ENCODE measurements at places on chromosomes 12 and 14.

GRCh38 chr12:1474574-1475153, 119.7 kb downstream of the FBXL14 start:
- DNase-seq, result no peak

GRCh38 chr12:119505001-119505400, 88.6 kb upstream of the TMEM233 start:
- DNase-seq, result no peak

DNA sequence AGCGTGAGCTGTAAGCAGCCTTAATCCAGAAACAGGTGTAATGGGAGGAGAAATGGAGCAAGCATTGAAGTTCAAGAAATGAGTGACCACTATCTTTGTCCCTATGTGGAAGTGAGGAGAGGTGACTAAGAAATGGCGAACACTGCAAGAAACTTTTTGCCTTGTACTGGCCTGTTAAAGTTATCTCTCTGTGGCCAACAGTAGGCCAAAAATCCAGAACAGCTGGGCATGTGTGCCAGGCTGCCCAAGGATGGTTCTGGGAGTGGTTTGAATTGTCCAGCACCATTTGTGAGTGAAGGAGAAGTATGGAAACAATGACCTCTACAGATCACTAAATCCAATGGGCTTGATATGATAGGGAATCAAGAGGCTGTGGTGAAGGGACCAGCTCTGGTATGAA, 83.3 kb upstream of the FRMD6 start:
- no peak for DNase-seq

- no peak for DNase-seq
These were observed 20.8 kb downstream of the TPCN1 start for GRCh38 chr12:113242026-113242418.

DNA sequence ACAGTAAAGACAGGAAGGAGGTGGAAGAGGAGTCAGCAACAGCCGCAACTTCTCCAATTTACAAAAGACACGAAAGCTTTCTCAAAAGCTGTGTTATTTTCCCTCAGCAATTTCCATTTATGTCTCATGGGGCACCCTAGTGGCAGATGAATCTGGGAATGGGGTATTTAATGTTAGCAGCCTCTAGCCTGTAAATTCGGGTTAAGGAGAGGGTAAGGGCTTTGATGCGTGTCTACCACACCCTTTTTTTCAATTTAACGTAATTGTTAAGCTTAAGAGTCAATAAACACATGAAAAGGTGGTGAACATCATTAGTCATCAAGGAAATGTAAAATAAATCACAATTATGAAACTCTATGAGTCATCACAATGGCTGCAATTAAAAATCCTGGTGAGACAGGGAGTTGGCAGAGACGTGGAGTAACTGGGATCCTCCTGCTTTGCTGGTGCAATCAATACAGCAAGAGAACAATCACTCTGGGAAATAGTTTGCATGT, 986.4 kb downstream of the AACS start:
- DNase-seq, result no peak

DNA sequence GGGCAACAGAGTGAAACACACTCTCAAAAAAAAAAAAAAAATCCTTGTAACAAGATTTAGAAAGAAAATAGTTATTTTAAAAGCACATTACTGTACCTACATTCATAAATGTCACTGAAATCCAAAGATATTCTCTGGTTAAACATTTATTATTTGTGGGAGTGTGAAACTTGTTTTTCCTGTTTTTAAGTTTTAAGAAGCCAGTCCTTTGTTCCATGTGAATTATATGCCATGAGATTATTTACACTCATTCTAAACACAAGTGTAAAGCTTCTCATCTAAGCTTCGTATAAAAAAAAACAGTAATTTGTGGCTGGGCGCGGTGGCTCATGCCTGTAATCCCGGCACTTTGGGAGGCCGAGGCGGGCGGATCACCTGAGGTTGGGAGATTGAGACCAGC, 15.0 kb downstream of the VCPKMT start:
- DNase-seq, result no peak

GRCh38 chr14:71261206-71261605, 353.9 kb downstream of the PCNX1 start:
- no peak for DNase-seq

DNA sequence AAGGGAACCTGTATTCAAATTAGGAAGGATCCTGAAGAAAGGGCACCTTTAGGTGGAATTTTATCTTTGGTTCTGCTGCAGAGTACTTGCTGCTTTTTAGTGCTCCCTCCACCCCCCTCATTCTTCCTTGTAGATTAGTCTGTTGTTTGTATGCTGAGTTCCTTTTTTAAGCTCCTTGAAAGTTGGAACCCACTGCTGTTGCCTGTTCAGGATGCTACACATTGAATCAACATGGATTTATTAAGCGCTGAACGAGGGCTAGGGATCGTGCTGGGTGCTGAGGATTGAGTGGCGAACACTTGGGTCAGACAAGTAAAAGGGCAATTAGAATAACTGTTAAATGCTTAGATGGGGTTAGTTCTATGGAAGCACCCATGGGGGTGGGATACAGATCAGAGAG, 884 bp upstream of the AMN1 start:
- no peak for DNase-seq

DNA sequence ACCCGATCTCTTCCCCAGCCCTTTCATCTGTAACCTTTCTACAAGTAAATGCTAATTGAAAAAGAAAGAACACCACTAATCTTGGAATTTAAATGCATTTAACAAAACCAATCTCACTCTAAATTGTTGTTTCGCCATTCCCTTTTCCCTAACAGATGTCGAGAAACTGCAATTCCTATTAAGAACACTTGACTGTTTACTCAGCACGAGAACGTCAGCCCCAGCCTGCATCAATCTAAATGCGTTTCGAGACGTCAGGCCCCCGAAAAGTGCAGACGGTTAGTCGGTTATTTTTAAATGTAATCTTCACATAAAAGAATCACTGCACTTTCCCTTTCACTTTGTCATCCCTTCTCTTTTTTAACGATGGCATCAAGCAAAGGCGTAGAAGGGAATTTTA, 837.6 kb downstream of the VRK1 start:
- peak; percentile 35 for DNase-seq

GRCh38 chr12:47410383-47410782, 295.4 kb downstream of the RPAP3 start:
- DNase-seq, result no peak

GRCh38 chr12:2824541-2824940, 10.3 kb downstream of the NRIP2 start:
- no peak for DNase-seq

DNA sequence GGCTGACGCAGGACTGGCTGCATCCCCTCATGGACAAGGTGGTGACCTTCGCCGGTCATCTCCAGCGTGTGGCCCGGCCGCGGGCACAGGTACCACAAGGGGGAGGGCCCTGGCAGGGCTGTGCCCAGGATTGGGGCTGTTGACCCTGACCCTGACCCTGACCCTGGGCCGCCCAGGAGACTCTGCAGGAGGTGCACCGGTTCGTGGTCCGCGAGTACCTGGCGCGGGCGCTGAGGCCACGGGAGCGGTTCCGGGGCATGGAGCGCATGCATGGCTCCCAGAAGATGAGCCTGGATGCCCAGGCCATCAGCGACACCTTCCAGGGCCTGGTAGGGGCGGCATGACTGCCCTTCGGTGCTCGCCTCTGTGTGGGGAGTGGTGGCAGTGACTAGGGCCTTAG, 12.9 kb downstream of the EXOC3L4 start:
- DNase-seq, result no peak

DNA sequence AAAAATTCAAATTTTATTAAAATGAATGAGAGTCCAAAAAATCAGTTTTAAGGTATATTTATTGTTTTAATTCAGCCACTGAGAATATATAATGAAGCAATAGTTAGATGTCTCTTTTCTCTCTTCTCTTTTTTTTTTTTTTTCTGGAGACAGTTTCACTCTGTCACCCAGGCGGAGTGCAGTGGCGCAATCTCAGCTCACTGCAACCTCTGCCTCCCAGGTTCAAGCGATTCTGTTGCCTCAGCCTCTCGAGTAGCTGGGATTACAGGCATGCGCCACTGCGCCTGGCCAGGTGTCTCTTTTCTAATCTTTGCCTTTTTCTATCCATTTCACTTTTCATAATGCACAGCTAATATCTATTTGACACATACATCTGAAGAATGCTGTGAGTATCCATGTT, 307.1 kb upstream of the RGS6 start:
- DNase-seq, result no peak

DNA sequence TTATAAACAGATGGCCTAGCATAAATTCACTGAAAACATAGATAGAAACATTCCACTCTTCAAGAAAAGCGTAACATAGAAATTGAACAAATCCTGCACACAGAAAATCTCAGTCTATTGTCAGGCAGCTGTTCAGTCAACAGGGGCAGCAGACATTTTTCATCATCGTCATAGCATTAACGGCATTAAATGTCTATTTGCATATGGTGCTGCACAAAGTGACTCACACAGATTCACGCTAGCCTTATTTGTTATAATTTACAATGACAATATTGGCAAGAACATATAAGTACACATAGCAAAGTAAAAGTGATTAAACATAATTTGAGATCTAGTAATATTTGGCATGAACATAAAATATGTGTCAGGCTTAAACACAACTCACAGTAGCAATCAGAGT, 95.7 kb downstream of the CEP128 start:
- no peak for DNase-seq

- no peak for DNase-seq
These were observed 75.2 kb downstream of the TMEM121 start for GRCh38 chr14:105601360-105602242.

GRCh38 chr12:62724947-62725451, 210.0 kb downstream of the PPM1H start:
- DNase-seq, result no peak

DNA sequence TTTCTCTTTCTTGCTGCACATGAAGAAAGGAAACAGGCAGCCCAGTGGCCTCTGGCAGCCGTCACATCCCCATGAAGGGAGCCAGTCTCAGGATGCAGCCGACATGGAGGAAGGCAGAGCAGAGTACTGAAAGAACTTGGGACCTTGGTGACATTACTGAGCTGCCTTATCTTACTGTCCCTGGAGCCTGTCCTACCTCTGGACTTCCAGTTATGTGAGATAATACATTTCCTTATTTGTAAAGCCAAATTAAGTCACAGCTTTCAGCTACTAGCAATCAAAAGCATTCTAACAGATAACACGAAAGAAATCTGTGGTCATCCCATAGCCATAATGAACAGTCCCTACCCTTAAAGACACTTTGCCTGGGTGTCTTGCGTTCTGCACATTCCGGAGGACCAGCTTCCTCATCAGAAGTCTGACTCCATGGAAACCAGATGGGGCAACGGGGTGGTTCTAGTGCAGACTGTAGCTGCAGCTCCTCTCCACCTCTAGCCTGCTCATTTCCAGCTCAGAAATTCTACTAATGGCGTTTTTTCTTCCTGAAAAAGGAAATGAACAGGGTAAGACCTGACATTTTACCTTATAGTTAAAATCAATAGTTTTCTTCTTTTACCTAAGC, 7.8 kb upstream of the EGLN3 start:
- no peak for DNase-seq

DNA sequence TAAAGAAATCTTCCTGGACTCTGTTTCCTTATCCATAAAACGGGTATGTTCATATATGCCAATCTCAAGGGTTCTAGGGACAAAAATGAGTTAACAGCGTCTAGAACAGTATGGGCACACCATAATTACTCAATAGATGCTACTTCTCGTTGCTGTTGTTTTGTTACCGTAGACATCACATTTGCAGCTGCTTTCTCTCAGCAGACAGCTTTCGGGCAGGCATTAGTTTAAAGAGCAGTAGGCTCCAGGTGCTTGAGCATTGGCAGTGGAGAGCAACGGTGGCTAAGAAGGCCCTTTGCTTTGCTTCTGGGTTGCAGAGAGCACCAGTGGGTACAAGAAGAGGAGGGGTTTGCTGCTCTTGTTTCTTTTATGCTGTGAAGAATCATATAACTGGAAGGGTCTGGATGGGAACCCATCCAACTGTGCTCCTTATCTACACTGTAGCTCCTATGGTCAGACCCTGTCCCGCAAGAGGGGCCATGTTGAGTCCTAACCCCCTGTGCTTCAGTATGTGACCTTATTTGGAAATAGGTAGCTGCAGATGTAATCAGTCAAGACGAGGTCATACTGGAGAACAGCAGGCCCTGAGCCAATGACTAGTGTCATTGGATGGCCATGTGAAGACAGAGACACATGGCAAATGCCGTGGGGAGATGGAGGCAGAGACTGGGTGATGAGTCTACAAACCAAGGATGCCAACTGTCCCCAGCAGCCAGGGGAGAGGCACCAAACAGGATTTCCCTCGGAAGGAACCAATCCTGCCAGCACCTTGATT, 120.0 kb downstream of the RBM19 start:
- DNase-seq, result no peak

DNA sequence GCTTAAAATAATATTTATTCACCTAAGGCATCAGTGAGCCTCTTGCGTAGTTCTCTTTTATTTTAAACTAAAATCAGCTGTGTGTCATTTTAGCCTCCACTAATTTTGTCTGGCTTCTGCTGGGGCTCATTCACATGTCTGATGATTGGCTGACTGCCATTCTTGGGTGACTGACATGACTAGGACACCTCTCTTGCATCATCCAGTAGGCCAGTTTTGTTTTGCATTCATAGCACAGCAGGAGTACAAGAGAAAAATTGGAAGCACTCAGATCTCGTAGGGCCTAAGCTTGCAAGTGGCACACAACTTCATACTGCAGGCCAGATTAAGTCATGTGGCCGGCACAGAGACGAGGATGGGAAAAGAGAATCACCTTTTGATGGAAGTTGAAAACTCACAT, 1226.5 kb downstream of the GALC start:
- no peak for DNase-seq

GRCh38 chr12:30678221-30678620, 17.4 kb downstream of the IPO8 start:
- no peak for DNase-seq

- peak; percentile 71 for DNase-seq
These were observed 449 bp upstream of the LTBP2 start for GRCh38 chr14:74612350-74613021.

- no peak for DNase-seq
These were observed 121.2 kb downstream of the CRACR2A start for GRCh38 chr12:3631759-3632158.

DNA sequence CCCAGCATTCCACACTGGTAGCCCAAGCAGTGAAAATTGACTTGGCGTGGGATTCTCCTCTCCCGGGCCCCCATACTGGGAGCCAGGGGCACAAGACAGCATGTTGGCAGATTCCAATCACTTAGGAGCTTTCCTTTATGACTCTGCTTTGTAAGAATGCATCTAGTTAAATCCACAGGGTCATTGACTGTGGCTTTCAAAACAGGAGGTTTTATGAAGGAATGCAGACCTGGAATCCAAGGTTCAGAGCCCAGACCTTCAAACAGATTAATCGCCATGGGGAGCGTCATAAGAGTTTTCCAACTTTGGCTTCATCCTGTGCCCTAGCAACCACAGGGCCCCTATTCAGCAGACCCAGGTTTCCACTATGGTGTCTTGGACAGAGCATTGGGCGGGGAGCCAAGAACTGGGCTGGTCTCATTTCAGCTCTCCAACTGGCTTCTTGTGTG, 76.4 kb upstream of the RMST start:
- DNase-seq, result no peak

DNA sequence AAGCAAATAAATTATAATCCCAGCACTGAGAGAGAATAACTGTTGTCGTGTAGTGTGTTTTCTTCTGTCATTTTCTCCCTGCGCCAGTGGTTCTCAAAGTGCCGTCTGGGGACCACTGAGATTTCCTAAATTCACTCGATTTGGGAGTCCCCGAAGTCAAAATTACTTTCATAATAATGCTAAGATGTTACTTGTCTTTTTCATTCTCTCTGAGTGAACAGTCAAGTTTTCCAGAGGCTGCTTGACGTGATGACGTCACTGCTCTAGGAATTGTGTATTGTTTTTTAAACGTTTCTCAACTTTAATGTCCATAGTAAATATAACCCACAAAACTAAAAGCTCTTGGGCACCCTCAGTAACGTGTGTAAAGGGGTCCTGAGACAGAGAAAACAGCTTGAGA, 796 bp upstream of the POP5 start:
- DNase-seq, result no peak

- DNase-seq, result peak; percentile 91
These were observed at the start of gene ARHGDIB for GRCh38 chr12:14961466-14962152. ARHGDIB (minus strand) TSS chr12:14961601; CDS start chr12:14950712, 10,889 bp downstream.

Data from T-cell (primary cell).